ENCODE measurements at places on chromosomes 13 and 19. TPM values are rescaled to one million over a fixed set of nuclear protein-coding genes. Genes with fewer than 3 reads are reported as not detected.

The KLC3 gene
- total RNA-seq, result not detected

The ZNF229 gene
- 5.0 TPM for total RNA-seq

The IL11 gene
- 0.23 TPM for total RNA-seq

The CRLF1 gene
- total RNA-seq, result not detected

The KLK11 gene
- not detected for total RNA-seq

The FGF9 gene
- total RNA-seq, result not detected

The OVOL3 gene
- not detected for total RNA-seq

The NUDT19 gene
- total RNA-seq, result 18.4 TPM

The PCDH20 gene
- total RNA-seq, result 6.4 TPM

The FSD1 gene
- 2.0 TPM for total RNA-seq

The DOCK6 gene
- 57.3 TPM for total RNA-seq

The ZNF44 gene
- 12.7 TPM for total RNA-seq

The C1QTNF9B gene
- 1.2 TPM for total RNA-seq

The LHB gene
- total RNA-seq, result not detected

The IER2 gene
- 121 TPM for total RNA-seq
